ENCODE measurements at places on chromosomes 1 and 21. TPM values are rescaled to one million over a fixed set of nuclear protein-coding genes. Genes with fewer than 3 reads are reported as not detected.

DNA sequence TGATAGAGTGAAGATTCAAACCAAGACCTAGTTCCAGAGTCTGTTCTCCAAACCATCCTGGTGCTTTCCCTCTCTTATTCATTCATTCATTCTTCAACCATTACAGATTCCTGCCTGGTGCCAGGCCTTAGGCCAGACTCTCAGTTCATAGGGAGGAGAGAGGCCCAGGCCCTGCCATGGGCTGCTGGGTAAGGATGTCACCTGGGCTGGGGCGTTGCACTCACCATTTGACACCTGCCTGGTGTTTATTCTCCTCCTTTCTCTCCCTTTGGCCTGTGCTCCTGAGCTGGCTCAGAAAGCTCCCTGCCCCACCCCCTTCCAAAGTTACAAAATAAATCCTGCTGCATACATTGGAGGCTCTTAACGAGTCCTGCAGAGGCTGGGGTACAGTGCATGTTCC is 549.8 kb downstream of the MATN1 start:
- DNase-seq, result no peak

DNA sequence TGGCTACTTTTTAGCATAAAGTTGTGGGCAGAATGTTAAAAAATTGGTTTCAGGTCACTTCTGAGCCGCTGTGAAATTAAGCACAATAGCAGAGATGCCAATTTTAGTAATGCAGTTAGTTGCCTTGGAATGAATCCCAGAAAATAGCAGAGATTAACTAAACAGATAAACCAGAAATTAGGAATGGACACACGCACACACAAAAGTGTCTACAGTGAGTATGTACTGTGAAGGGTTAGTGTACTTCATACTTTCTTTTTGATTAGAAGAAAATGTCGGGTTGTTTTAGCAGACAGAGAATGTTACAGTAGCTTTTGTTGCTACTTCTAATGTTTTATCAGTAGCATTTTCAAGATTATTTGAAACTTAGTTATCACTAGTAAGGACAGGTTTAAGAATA is 106.7 kb downstream of the LEPR start:
- DNase-seq, result no peak

DNA sequence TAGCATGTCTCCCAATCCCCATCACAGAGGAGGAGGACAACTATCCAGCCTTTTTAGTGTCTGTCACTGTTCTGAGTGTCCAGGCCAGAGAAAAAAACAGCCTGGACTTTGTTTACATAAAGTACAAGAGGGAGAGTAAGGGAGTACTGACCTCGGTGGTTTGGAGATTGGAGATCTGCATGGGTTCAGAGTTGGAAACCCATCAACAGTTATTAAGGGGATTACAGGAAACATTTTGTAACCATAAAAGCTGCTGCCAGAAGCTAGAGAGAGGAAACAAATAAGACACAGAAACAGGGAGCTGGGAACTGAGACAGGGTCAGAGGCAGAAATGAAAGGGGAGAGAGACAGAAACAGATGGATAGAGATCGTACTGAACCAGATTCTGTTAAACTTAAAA is 131.5 kb upstream of the CTTNBP2NL start:
- no peak for DNase-seq

DNA sequence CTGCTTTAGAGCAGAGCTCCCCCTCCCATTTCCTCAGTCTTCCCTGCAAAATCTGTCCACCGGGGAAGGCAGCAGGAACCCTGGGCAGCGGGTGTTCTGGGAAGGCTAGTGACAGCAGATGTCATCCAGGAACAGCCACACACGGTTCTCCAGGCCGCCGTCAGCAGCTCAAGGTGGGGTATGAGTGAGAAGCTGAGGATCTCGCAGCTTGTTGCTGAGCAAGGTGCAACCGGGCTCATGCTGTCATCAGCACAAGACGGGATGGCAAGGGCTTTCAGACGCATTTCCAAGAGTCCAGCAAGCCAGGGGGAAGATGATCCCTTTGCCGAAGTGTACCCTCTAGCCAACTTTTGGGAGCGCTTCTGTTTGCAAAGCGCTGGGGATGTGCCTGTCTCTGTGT is 23.0 kb upstream of the SPSB1 start:
- no peak for DNase-seq

GRCh38 chr1:37425221-37425620 is 49.2 kb upstream of the ZC3H12A start:
- no peak for DNase-seq

DNA sequence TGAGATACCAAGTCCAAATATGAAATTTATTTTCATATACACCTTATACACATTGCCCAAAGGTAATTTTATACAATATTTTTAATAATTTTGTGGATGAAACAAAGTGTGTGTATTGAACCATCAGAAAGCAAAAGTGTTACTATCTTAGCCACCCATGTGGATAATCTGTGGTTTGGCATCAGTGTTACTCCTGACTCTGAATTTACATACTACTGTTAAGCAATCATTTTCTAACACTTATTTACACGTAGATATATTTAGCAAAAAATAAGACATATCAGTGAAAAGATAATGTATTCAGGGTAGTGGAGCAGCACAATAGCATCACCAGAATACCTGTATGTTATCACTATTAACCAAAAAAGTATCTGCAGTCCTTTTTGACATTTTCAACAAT is 23.8 kb downstream of the DENND2D start:
- DNase-seq, result no peak

DNA sequence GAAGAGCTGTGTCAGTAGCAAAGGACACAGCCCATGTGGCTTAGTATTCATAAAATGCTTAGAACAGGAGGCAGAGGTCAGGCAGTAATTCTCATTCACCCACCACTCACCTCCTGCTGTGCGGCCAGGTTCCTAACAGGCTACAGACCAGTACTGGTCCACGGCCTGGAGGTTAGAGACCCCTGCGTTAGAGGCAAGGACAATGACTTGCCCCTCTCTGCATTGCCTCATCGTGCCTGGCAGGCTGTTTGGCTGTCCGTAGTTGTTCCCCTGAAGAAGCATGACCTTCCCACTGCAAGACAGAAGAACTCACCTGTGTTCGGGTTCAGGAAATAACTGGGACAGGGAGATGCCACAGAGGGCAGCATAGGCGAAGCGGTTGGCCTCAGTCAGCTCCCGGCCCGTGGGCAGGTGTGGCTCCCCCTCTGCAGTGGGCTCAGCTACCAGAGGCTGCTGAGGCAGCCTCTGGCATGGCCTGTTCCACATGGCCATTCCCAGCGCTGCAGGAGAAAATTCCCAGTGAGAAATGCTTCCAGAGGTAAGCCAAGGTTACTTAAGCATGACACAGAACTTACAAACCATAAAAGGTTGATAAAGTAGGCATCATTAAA is 19.3 kb downstream of the TMCO4 start:
- no peak for DNase-seq

DNA sequence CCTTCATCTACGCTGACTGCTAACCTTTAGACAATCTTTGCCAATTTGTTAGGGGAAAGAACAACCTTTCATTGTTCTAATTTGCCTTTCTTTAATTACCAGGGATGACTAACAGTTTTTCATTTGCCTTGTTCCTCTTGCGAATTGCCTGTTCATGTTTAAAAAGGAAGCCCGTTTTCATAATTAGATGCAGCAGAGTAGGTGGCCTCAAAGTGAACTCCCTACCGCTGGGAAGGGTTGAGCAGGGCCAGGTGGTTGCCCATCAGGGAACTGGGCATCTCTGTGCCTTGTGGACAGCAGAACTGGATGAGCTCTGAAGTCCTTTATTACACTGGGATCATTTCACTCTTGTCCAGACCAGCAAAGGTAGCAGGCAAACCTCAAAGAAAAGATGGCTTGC is 59.0 kb downstream of the HIVEP3 start:
- DNase-seq, result no peak

DNA sequence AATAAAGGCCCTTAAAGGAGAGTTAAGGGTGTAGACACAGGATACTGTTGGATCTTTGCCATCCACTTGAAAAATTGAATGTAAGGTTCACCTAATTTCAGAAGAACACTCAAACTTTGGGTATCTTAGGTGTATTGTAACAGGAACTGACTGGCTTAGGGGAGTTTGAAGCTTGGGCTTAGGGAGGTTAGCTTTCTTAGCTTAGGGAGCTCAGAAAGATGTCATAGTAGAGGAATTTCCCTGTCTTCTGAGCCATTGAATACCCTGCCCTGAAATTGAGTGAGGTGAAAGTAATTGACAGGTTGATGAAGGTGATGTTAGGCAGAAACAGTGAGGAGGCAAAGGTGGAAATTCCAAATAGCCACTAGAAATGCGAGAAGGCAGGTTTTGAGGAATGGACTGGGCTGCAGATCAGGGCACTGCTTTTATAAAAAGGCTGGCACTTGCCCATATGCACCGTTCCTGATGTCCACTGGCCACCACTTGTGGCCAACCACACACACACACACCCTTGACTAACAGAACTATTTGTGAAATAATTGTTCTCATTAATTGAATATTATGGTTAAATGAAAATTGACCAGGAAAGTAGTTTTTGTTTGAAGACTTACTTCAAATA is 16.5 kb downstream of the BACH1 start:
- DNase-seq, result no peak

GRCh38 chr1:84724128-84724860 is 34.0 kb upstream of the SSX2IP start:
- no peak for DNase-seq

DNA sequence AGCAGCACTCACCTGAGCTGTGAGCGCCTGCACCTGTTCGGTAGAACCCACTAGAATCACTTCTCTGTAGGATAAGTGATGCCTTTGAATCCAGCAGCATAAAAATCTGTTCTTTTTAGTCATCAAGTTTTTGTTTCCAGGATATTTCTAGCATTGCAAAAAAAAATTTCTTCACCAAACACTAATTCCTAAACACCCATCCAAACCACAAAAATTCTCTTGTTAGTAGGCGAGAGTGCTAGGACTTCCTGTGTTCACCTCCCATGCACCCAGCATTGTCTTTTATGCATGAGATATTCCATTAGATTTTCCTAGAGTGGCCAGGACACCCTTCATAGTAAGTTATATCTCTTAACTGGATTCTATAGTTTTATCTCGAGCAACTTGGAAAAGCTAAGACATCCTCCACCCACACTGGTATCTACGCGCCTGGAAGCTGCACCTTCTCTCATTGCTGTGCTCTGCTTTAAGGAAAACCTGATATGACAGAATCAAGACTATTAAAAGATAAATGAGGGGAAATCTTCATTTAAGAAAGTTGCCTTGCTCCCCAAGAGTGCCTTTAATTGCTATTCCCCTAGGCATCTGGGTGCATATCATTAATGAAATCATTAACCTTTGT is 12.3 kb downstream of the SERTAD4 start:
- no peak for DNase-seq

DNA sequence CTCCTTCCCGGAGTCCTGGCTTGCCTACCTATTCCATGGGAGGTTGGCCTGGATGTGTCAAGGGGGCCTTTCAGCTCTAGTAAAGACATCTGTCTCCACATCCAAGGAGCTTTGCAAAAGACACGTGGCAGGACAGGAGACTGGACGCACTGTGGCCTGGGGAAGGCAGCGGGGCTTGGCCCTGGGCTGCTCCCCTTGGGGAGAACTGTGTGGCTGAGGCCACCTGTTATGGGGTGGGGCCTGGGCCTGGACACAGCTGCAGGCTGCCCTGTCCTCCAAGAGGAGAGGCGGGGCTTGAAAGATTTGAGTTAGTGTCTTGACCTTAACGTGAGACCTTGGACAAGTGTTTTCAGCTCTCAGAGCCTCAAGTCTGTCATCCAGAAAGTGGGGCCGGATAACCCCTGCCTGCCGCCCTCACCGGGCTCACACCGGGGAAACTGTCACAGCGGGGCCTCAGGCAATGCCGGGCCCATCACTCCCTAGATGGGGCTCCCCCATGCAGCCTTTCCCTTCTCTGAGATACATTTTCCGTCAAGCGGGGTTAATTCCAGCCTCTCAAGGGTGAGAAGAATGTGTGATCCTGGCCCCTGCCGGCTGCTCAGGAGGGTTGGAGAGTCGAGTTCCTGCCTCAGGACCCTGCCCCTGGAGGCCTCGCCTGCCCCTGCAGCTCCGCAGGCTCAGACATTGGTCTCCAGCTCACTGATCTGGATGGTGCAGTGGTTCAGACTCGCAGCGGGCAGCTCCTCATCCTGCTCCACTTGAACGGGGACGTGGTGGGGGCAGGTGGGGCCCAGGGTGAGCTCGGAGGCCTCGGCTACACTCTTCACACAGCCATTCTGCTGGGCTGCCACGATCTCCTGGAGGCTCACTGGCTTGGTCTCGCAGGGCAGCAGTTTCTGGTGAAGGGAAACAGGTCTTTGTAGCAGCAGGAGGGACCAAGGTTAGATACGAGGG is 25.6 kb downstream of the PODN start:
- no peak for DNase-seq

DNA sequence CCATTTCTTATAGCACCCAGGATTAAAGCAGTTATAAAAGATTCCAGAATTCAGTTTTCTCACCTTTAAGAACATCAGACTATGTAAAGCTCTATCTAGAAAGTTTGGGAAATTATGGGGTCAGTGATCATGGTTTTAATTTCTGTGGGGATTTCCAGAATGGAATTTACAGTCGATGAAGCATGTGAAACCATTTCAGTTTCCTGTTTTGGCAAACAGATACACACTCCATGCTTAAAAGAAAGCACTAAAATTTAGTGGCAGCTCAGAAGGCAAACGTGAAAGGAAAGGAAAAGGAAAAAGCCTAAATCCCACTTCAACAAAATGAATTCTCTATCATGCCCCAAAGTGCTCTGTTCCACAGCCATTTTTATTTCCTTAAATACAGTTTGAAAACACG is 60.4 kb downstream of the FYB2 start:
- no peak for DNase-seq

- DNase-seq, result no peak
Measured at GRCh38 chr21:20728691-20729090, 269.5 kb upstream of the NCAM2 start.

DNA sequence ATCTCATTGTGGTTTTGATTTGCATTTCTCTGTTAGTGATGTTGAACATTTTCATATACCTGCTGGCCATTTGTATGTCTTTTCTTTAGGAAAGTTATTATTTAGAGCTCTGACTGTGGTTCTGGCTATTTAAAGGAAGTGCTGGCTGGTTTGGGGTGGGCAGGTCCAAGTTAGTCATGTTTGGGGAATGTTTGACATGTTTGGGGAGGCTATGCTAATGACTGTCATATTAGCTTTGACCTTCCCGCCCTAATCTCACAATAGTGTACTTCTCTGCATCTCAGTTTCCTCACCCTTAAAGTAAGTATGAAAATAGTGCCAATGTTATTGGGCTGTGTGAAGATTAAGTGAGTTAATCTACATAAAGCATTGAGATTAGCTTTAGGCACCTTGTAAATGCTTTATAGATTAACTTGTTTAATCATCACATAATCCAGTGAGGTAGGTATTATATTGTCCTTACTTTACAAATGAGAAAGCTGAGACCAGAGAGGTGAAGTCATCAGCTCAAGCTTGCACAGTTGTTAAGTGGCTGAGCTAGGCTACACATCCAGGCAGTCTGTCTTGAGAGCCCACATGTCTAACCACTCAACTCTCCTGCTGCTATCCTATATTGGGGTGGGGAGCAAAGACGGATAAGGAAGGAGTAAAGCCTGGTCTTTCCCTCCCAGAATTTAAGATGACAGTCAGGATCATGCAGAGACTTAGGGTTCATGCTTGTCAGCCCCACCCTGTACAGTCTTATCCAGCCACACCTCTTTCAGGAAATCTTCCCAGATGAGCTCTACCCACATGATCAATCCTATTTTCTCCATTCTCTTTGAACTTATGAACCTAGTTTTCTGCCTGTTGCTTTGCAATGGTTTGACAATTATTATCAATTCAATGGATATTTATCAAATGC is 22.8 kb upstream of the CRNN start:
- no peak for DNase-seq

- no peak for DNase-seq
Measured at GRCh38 chr1:80369780-80370179, 1363.2 kb upstream of the ADGRL4 start.

SELENOF gene
- polyA plus RNA-seq, result 253 TPM

EPHA10 gene
- polyA plus RNA-seq, result 0.14 TPM

SPATA45 gene
- polyA plus RNA-seq, result 0.56 TPM

PLXNA2 gene
- polyA plus RNA-seq, result 37.5 TPM

GPR137B gene
- polyA plus RNA-seq, result 11.1 TPM

PADI4 gene
- polyA plus RNA-seq, result 1.1 TPM

All from right lung (tissue), 10 donors.